Left cardiac atrium (tissue), 4 donors: ENCODE measurements at places on chromosomes 4 and X. TPM values are rescaled to one million over a fixed set of nuclear protein-coding genes. Genes with fewer than 3 reads are reported as not detected.
A peak's percentile ranks its signal among the peaks of the same experiment; 100 is the strongest.

Gene HPGDS
- total RNA-seq: 6.4 TPM

Gene TLR3
- total RNA-seq: 8.6 TPM

Gene RS1
- not detected for total RNA-seq

Gene LRP2BP
- 1.7 TPM for total RNA-seq

Gene VSIG4
- 182 TPM for total RNA-seq

Gene PASD1
- not detected for total RNA-seq

Gene GAB1
- total RNA-seq: 55.7 TPM

Gene FRMPD4
- total RNA-seq: 0.77 TPM

Gene RADX
- total RNA-seq: 1.9 TPM

Gene SYP
- total RNA-seq: 2.8 TPM

Gene OPN1MW
- total RNA-seq: not detected

Gene CTPS2
- 6.2 TPM for total RNA-seq

GRCh38 chr4:89064848-89065247 lies 7.9 kb upstream of the FAM13A start:
- DNase-seq: no peak

- DNase-seq: no peak
Measured at GRCh38 chrX:18698737-18699650, 8.5 kb upstream of the PPEF1 start.

GRCh38 chr4:58119298-58119697 lies 1009.1 kb upstream of the IGFBP7 start:
- DNase-seq: no peak

- DNase-seq: no peak
Measured at GRCh38 chr4:184727430-184727829, 6.5 kb downstream of the CENPU start.

GRCh38 chr4:76377911-76378310 lies 43.0 kb downstream of the CCDC158 start:
- no peak for DNase-seq

DNA sequence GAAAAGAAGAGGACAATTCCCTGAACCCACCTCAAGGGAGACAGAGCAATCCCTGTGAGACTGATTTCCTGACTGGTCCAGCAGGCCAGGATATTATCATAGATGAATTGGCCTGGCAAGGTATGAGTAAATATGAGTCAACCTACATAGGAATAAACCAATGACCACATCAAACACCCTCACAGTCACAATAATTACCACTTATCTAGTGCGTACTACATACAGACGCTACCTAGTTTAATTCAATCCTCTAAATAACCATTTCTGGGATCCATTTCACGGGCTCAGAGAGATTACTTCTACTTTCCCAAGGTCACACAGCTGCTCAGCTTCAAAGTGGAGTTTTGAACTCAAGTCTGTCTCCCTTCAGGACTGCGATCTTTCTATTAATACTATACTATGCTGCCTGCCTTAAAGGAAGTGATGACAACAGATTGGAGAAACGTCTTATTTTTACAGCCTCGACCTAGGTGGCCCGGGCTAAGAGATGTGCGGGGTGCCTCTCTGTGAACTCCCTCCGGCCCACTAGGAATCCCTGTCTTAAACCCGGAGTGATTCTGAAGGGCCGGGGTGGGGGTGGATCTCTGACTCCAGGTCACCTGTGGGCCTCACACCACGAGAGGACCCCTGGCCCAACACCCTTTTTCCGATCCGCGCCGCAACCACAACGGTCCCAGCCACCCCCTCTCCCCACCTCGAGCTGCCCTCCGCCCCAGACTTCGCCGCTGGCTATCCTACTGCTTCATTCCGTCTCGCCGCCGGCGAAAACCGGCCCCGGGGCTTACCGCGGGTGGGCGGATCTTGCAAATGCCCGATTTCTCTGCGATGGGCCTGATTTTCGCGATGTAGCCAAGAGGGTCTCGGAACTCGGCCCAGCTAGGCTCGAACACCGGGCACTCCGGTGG lies 800 bp downstream of the KDM5C start:
- DNase-seq: no peak

- peak; percentile 90 for DNase-seq
Measured at GRCh38 chrX:49071877-49072711, 1.7 kb downstream of the PRAF2 start.

- no peak for DNase-seq
Measured at GRCh38 chr4:176376032-176376614, 56.4 kb downstream of the SPCS3 start.

- no peak for DNase-seq
Measured at GRCh38 chr4:76301068-76301774, 5.3 kb upstream of the STBD1 start.

- DNase-seq: no peak
Measured at GRCh38 chr4:129346036-129346435, 250.1 kb downstream of the C4orf33 start.

GRCh38 chrX:100048156-100048555 lies 361.9 kb downstream of the PCDH19 start:
- no peak for DNase-seq

GRCh38 chr4:185424905-185425646 lies 688 bp downstream of the UFSP2 start:
- DNase-seq: no peak

DNA sequence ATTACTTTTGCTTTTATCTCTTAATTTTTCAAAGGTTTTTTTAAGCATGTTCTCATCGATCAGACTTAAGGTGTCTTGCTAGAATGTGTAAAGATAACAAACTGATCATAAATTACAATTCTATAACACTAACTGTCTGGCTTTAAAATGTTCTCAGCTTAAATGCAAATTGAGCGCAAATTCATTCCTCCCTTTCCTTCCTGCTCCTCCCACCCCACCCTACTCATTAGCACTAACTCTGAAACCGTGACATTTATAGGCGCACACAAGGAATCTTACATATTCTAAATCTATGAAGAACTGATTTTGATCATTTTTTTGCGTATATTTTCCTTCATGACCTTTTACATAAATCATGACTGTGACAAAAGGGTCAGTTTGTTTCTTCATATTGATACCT lies 590.0 kb upstream of the DIAPH2 start:
- DNase-seq: no peak

GRCh38 chr4:98204236-98204553 lies 57.0 kb upstream of the RAP1GDS1 start:
- no peak for DNase-seq

DNA sequence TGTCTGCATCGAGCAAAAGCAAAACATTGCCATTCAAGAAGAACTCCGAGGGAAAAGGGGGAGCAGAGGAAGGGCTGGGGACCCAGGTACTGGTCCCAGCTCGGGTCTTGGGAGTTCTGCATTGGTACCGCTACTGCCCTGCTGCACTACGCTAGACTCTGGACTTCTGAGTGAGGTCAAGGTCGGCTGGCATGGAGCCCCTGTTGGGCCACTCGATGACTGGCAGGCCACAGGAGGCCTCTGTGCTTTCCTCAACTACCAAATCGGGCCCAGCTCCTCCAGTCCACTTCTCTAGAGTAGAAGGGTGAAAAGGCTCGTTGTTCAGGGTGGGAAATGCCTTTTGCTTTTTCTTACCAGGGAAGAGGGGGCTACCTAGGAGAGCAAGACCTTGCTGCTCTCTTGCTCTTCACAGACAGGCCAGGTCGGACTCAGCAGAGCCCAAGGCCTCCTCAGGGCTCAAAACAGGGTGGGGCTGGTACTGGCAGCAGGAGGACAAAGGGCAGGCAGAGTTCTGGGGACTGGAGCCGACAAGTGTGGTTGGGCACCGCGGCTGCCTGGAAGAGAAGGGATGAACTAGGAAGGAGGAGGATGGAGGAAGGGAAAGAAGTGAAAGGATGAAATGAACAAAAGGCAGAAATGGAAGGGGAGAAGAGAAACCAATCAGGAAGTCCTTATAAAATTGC lies 8.9 kb upstream of the IRAK1 start:
- DNase-seq: no peak

- no peak for DNase-seq
Measured at GRCh38 chr4:65943076-65943475, 272.8 kb upstream of the EPHA5 start.

DNA sequence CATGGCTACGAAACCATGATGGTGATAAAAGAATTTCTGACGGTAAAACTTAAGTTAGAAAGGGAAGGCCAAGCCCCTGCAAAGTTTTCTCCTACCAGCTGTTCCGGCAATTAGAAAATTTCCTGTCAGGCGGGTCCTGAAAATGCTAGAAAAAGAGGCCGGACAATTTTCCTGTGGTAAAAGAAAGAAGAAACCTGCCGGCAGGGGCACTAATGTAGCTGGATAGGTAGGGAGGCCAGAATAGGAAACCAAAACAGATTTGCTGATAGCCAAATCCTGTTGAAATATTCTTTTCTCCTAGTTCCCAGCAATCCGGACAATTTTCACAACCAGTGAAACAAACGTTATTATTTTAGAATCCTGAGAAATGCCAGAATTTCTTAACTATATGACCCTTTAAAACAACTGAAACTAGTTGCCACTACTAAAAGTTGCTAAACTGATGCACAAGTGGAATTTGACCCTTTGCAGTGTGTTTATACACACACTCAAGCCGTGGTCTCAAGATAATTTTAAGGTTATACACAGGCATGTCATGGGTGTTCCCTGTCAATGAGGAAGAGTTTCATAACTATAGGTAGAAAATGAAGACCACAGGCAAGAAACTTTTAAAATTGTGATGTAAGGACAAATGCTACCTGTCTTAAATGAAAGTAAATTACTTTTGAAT lies 47.7 kb downstream of the RPS6KA3 start:
- peak; percentile 23 for DNase-seq

- DNase-seq: no peak
Measured at GRCh38 chr4:146132445-146132844, 43.1 kb upstream of the LSM6 start.

DNA sequence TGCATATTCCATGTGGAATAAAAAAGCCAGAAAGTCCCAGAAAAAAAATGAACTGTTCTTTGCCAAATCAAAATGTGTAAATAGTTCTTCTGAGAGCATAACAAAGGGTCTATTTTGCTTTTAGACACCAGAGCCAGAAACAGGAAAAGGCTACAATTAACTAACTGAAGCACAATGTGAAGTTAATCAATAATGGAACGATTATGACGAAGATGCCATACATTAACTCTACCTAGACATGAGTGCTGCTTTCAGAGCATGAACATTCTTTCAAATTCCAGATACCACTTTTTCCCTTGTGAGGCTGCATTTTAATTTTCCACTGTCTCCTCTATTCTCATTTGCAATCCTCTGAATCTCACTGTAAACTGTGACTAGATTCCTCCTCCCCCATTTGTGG lies 48.7 kb upstream of the PHOX2B start:
- no peak for DNase-seq

DNA sequence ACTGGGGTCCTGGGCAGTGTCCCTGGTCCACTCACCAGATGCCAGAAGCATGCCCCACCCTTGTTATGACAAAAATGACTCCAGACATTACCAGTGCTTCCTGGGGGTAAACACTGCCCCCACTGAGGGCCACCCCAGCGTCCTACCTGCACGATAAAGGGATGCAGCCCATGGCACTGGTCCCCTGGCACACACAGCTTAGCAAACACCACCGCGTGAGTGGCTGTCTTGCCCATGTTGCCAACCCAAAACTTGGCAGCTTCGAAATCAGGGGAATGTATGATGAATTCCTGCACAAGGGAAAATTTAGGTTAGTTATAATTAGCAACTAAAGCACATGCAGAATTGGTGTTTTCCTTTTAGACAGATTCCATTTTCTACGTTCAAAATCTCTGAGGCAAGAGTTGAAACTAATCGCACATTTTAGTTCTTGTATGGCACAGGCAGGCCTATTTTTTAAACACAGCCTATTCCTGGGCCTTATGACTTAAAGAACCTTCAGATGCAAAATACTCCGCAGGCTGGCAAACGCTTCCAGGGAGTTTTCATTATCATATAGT lies 30.4 kb downstream of the ACOX3 start:
- no peak for DNase-seq

GRCh38 chr4:85522277-85522676 lies 47.3 kb downstream of the ARHGAP24 start:
- no peak for DNase-seq

DNA sequence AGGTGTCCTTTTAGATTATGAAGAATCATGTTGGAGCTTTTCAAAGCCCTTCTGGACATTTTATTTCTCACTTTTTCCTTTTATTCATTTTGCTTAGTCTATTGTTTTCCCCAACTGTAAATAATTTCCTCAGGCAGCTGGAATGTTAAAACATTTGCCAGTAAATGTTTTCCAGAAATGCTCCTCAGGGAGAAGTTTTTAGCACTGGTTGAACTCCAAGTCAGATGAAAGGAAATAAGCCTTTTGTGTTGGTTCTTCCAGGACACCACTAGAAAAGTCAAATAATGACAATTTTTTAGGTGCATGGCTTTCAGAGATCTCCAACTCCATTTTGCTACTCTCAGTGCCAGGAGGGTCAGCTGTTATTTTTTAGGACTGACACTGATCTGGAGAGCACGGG lies 127.9 kb downstream of the IL13RA2 start:
- no peak for DNase-seq

- DNase-seq: no peak
Measured at GRCh38 chr4:73690051-73690738, 50.2 kb upstream of the CXCL8 start.

- DNase-seq: peak; percentile 26
Measured at GRCh38 chr4:142845293-142846107, 601 bp downstream of the INPP4B start.

DNA sequence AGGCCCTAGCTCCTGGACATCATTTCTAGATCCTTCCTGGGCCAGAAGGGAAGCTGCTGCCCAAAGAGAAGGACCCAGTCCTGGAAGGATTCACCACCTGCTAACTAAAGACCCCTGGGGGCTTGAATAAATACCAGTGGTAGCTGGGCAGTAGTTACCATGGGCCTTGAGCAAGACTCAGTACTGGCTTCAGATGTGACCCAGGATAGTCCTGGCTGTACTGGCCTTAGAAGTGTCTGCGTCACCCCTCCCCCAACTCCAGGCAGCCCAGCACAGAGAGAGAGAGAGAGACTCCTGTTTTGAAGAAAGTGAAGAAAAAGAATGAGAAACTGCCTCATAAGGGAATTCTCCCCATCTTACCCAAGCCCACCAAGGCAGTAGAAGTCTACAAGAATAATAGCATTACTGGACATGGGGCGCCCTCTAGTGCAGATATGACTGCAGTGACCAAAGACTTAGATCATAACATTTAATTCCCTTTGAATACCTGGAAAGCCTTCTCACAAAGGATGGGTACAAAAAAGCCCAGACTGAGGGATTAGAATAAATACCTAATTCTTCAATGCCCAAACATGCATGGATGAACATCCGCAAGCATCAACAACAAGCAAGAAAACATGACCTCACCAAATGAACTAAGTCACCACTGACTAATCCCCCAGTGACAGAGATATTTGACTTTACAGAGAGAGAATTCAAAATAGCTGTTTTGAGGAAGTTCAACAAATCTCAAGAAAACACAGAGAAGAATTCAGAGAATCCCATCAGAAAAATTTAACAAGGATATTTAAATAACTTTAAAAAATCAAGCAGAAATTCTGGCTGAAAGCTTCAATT lies 171.8 kb downstream of the HNRNPD start:
- peak; percentile 36 for DNase-seq

GRCh38 chr4:171636606-171637005 lies 176.6 kb upstream of the GALNTL6 start:
- DNase-seq: no peak
